Fibroblast of skin of left biceps (primary cell): ENCODE measurements at places on chromosomes 5 and 9.

GRCh38 chr5:138271281-138271680, 3.1 kb downstream of the GFRA3 start:
- no peak for DNase-seq

GRCh38 chr5:79716839-79717238, 27.2 kb downstream of the CMYA5 start:
- no peak for DNase-seq

DNA sequence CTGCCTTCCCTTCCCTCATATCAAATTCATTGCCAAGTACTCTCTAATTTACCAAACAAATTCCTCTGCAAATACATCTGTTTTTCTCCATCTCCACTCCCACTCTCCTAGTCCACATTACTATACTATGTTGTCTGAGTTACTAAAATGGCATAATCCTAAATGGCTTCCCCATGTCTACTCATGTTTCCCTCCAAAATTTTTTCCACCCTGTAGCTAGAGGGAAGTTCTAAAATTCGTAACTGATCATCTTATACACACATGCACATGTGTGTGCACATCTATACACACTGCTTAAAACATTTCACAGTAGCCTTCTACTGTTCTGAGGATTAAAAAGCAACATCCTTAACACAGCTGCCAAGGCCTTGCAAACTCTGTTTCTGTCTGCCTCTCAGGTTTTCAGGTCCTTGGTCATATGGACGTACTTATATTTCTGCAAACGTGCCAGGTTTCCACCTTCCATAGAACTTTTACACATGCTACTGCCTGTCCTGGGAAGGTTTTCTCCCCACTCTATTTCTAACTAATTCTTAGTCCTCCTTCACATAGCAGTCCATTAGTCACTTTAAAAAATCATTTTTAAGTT, 140.6 kb downstream of the LURAP1L start:
- DNase-seq, result no peak

GRCh38 chr9:133775291-133775690, 37.1 kb upstream of the SARDH start:
- no peak for DNase-seq

GRCh38 chr5:135223404-135223803, 175.6 kb downstream of the MACROH2A1 start:
- DNase-seq, result no peak

DNA sequence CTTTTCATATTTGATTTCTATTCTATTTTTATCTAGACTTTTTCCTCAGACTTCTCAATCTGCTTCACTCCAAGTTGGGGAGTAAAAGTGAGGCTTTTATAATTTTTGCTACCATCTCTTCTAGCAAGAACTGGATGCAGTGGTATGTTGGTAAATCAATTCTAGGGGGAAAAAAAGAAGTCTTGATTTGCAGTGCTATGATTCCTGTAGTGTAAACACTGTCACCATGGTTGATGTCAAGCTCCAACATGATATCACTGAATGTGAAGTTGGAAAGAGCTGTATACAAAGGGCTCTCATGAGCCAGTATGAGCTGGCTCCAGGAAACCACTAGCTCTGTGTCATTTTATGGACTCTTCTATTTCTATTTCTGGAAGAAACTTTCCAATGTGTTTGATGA, 439.2 kb downstream of the NTRK2 start:
- DNase-seq, result no peak

GRCh38 chr5:170115925-170116324, 10.2 kb downstream of the FOXI1 start:
- DNase-seq, result no peak

DNA sequence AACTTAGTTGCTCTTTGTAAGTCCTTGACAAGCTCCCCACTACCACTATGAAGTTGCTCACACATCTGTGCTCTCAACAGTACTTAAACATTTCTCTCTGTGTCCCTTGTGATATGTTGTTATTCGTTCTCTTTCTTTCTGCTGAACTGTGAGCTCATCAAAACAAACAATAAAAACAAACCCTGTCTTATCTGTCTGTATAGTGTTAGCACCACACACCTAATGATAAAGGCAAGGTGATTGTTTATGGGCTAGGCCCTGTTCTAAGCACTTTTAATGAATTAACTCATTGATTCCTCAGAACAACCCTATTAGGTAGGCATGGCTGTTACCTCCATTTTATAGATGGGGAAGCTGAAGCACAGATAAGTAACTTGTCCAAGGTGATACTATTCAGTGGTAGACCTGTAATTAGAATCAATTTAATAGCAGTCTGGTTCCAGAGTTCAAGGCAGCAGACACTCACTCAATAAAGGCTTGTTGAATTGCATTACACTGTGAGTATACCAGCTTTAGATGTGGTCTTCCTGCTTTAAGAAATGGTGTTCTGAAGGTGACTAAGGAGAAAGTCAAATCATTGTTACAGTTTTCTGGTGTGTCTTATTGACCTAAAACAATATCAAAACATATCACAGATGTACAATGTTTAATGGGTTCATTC, 153.6 kb upstream of the ELL2 start:
- no peak for DNase-seq

DNA sequence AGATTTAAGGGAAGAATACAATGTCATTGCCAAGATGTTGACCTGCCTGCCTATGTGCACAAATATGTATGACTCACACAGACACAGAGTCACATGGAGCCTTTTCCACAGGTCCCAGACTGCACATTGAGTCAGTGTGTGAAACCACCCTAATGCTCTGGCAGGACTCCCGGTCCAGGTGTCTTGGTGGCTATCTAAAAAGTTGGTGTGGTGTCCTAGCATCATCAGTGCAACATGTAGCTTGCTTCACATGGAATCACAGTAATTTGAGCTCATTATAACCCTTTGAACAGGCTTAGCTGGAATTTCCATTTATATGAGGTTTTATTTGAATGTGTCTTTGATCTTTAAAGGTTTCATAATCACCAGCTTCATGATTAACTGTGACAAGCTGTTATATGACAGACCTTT, 10.7 kb downstream of the IFNA5 start:
- no peak for DNase-seq
